Muscle of arm (tissue), 14 donors: ENCODE measurements at places on chromosomes 3 and 15. TPM values are rescaled to one million over a fixed set of nuclear protein-coding genes. Genes with fewer than 3 reads are reported as not detected.

The MESP1 gene
- polyA plus RNA-seq: 0.23 TPM

The PRKAR2A gene
- polyA plus RNA-seq: 42.1 TPM

The NDN gene
- 188 TPM for polyA plus RNA-seq

DNA sequence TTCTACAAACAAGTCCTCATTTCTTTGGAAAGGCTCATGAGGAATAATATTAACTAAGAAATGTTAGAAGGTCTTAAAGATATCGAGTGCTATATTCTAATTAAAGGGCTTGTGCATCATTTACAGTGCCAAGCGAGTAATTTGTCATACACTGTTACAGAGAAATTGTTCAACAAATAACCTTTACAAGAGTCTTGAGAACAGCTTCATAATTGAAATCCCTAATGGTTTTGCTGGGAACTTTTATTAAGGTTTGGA, 209.5 kb downstream of the MECOM start:
- no peak for DNase-seq

GRCh38 chr3:173618703-173619102, 221.2 kb downstream of the NLGN1 start:
- DNase-seq: no peak

DNA sequence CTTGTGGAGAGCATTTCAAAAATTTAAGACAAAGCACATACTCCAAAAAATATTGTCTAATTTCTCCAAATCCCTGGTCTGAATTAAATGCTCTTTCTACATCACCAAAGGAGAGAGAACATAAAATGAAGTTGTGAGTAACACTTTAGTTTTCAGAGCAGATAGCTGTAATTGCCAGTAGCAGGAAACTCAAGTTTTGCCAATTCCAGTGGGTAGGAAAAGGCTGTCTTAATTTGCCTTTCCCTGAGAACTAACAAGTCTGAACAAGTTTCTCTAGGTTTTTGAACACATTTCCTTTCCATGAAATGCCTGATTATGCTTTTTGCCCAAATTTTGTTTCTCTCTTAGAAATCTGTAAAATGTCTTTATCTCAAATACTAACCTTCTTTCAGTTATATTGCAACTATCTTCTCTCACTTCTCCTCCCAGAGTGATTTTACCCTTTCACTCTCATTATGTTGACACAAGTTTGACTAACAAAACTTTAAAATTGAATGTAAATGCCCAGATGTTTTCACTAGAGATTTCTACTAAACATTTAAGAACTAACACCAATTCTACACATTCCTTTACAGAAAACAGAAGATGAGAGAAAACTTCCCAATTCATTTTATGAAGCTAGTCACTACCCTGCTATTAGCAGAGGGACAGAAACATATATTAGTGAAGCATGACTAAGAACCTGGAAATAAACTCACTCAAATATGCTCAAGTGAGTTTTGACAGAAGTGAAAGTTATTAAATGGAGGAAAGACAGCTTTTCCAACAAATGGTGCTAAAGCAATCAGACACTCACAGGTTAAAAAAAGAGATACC, 38.4 kb downstream of the RFX7 start:
- DNase-seq: no peak

DNA sequence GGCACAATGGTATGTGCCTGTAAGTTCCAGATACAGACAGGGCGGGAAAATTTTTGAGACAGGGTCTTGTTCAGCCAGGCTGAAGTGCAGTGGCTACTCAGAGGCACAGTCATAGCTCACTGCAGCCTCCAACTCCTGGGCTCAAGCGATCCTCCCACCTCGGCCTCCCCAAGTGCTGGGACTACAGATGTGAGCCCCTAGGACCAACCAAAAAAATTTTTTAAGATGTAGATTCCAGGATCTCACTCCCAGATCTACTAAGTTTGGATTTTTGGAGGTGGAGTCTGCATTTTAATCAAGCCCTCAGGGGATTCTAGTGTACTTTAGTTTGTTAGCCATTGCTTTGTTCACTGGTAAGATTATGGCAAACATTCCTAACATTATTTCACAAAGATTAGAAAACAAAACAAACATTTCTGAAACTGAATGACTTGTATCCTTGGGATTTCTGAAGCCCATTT, 2.7 kb downstream of the LIPH start:
- DNase-seq: no peak

DNA sequence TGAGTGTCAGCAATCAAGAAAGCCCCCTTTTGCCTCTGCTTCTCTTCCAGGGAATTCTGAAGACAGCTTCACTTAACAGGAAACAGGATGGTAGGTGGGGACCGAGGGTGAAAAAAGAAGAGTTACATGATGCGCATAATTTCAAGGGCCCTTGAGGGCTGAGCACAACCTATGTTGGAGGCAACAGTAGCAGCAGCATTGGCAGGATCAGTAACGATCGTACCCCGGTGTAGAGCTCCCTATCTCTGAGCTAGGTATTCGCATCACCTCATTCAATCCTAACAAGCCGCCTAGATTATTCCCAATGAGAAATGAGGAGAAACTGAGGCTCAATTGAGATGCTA, 432 bp upstream of the RAD54L2 start:
- DNase-seq: peak; percentile 7

- DNase-seq: no peak
These were observed 4.9 kb upstream of the TBC1D5 start for GRCh38 chr3:17747174-17747889.

DNA sequence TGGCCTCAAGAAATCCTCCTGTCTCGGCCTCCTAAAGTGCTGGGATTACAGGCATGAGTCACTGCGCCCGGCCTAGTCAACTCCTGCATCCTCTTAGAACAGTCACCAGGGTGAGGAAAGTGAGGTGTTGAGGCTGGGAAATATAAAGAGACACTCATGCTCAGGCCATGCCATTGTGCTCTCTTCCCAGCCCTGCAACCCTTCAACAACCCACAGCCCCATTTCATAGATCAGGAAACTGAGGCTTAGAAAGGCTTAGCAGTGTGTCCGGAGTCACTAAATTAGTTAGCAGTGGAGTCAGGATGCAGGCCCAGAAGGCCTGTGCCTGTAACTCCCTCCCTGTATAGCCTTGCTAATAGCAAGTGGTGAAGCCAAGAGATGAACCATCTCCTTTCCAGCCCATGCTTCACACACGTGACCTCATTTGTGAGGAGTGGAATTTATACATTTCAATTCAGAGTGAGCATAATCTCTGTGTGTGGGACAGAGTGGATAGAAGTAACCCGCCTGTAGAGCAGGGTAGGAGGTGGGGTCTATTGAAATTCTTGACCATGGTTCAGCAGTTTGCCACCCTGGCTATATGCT, 51.7 kb upstream of the USP3 start:
- peak; percentile 49 for DNase-seq

DNA sequence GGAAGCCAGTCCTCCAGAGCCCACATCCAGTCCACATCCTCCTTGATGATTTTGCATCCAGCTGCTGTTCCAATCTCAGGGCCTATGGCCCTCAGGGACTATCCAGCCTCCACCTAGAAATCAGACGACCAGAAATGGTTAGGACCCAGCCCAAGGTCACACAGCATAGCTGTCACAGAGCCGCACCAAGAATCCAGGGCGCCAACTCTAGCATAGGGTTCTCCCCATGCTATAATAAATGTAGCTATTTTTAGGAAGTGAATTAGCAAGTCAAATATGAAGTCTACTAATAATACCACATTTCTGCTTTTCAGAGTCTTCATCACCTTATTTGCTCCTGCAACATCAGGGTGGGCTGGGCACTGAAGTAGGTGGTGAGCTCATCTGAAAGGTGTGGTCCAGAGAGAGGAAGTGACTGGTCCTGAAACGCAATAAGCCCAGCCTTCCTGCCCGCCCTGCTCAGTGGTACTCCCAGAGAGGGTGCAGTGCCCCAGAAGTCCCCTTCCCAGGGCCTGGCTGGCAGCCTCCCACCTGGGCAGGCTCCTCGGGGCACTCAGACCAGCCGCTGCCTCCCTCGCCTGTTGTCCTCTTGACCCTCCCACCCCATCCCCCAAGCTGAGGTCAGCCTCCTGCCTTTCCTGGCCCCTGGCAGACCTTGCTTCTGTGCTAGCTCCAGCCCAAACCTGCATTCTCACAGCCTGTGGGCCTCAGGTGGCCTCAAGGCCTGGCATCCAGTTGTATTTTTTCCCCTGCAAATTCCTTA, 17.6 kb upstream of the CYP11A1 start:
- no peak for DNase-seq

DNA sequence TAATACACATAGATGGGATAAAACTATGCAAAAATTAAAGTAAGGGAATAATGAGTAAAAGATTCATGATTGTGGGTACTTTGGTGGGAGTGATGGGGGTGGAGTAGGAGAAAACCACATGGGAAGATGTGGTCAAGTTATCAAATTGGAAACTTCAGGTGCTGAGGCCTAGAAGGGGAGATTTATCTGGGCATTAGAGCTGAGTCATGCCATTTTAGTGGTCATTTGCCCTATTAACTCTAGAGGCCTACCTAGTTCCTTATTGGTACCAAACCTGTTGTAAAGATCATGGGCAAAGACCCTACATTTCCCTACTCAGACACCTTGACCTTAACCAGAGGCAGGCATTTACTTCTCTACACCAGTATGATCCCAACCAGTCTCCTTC, 125.9 kb upstream of the BCL6 start:
- DNase-seq: no peak

- no peak for DNase-seq
These were observed 88.6 kb upstream of the ADAMTS17 start for GRCh38 chr15:100430411-100430810.
